Fibroblast of lung (primary cell): ENCODE measurements at places on chromosomes 4 and X. TPM values are rescaled to one million over a fixed set of nuclear protein-coding genes. Genes with fewer than 3 reads are reported as not detected.

GRCh38 chrX:110671068-110671803, 124.4 kb downstream of the CHRDL1 start:
- peak; percentile 58 for DNase-seq
- H3K27ac ChIP-seq: no peak overlapping the region
- H3K4me3 ChIP-seq: no peak overlapping the region
- peaks cover 2% of the 10 kb centered on the region for H3K27me3 ChIP-seq
- no peaks in the 10 kb centered on the region for H3K4me1 ChIP-seq
- no peaks in the 10 kb centered on the region for H3K36me3 ChIP-seq

CSTF2 gene
- total RNA-seq: 11.4 and 13.4 TPM in 2 replicates

ADH1B gene
- 364 and 844 TPM in 2 replicates for total RNA-seq

MAOB gene
- total RNA-seq: 2.1 and 4.6 TPM in 2 replicates

GRCh38 chr4:187141101-187141500, 417.4 kb upstream of the FAT1 start:
- no peak overlapping the region for H3K27ac ChIP-seq
- no peaks in the 10 kb centered on the region for H3K27me3 ChIP-seq
- H3K4me3 ChIP-seq: no peak overlapping the region
- no peaks in the 10 kb centered on the region for H3K4me1 ChIP-seq
- DNase-seq: peak; percentile 48

- H3K27ac ChIP-seq: no peak overlapping the region
- no peaks in the 10 kb centered on the region for H3K36me3 ChIP-seq
- H3K4me3 ChIP-seq: no peak overlapping the region
Observed at GRCh38 chr4:95701500-95702170, 138.3 kb upstream of the PDHA2 start.

DNA sequence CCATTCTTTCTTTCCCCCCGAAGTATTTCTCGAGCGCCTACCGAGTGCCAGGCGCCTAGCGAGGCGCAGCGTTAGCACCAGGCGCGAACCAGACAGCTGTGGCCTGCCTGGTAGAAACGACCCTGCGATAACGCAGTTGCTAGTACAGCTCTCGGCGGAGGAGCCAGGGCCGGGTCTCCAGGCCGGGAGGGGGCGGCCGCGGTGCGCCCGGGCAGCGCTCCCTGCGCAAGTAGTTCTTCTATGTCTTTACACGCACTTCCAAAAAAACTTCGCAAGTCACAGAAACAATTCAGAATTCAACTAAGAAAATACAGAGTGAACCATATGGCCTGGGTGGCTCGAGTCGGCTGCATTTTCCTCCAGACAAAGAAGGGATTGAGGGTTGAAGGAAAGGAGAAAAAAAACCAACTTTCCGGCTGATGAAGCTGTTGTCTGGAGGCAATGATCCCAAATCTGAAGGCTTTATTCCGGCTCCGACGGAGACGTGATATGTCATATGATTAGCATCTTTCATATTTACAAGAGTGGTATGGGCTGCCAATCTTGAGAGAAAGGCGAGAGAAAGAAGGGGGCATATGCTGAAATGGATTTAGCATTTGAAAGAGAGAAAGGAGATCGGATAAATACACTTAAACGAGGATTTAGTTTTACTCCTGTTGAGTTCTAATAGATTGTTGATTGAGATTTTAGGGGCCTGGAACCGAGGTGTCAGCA, 7.2 kb upstream of the NEUROG2 start:
- no peaks in the 10 kb centered on the region for H3K4me1 ChIP-seq
- DNase-seq: peak; percentile 57

IQCM gene
- total RNA-seq: under 0.01 TPM in 1 of 2 replicates, not detected in the other

ZFP92 gene
- 0.17 and 0.26 TPM in 2 replicates for total RNA-seq

DNA sequence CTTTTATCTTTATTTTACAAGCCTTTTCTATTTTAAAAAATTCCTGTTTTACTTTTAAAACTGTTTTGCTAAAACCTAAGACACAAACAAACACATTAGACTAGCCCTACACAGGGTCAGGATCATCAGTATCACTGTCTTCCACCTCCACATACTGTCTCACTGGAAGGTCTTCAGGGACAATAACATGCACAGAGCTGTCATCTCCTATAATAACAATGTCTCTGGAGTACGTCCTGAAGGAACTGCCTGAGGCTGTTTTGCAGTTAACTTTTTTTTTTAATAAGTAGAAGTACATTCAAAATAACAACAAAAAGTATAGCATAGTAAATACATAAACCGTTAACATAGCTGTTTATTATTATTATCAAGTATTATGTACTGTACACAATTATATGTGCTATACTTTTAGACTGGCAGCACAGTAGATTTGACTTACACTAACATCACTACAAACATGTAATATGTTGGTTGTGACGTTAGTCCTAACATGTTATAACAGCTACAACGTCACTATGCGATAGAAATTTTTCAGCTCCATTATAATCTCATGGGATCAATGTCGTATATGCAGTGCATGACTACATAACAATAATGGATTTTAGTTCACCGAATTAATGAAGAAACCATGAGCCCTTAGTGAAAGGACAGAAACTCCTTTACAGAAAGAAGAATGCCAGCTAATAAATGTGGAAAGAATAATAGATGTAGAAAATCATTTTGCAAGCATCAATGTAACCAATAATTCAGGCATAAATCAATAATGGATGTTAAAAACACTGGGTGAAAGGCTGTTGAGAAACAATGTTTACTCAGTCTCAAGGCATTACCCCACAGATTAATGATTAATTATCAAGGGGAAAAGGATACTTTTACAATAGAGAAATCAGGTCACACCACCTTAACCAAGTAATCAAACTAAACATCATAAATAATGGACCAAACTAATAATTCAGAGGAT, 49.2 kb downstream of the FBXW7 start:
- no peak overlapping the region for H3K27ac ChIP-seq
- H3K36me3 ChIP-seq: no peaks in the 10 kb centered on the region
- H3K4me1 ChIP-seq: no peaks in the 10 kb centered on the region

DNA sequence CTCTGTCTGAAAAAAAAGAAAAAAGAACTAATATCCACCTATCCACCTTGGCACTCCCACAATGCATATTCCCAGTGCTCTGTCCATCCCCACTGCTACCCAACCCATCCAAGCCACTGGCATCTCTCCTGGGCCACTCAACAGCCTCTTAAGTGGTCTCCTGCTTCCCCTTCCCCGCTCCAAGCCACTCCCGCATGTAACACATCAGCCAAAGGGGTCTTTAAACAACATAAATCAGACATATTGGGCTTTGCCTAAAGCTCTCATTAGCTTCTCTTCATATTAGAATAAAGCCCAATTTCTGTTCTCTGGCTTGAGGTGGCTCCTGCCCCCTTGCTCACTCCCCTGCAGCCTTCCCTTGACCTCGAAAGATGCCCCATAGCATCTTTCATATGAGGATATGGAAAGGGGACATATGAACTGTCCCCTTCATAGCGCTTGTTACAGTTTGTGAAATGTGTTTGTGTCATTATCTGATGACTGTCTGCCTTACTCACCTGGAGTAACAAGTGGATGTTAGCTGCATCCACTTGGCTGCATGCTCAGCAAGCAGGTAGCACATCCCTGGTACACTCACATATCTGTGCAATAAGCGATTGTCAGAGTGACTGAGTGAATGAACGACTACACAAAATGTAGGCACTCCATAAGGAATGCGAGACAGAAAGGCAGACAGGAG, 3.1 kb downstream of the BLOC1S4 start:
- no peaks in the 10 kb centered on the region for H3K27me3 ChIP-seq
- DNase-seq: no peak
- no peaks in the 10 kb centered on the region for H3K4me1 ChIP-seq
- H3K4me3 ChIP-seq: no peak overlapping the region
- H3K27ac ChIP-seq: no peak overlapping the region

PTPN13 gene
- total RNA-seq: 55.2 and 136 TPM in 2 replicates

DNA sequence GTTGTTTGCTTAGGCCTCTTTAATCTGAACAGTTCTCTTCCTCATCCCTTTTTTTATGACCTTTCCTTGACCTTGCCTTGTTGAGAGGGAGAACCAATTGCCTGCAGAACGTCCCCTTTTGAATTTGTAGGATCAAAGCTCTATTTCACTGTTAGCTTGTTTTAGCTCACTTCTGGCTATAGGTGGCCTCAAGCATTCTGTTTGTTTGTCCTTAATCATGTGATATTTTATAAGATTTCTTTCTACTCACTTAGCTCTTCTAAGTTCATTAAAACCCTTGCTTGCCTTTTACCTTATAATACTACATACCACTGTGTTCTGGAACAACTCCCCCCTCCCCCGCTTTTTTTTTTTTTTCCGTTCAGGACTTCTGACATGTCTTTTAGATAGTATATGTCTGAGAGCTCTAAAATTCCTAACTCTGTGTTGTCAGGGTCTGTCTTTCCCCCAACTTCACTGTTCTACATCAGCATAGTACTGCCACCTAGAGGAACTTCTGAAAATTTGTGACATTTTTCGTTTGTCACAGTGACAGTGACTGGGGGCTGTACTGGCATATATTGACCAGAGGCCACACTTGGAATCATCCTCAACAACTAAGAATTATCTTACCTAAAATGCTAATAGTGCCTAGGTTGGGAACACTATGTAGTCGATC, 128.5 kb downstream of the LARP7 start:
- H3K4me1 ChIP-seq: no peaks in the 10 kb centered on the region
- no peaks in the 10 kb centered on the region for H3K27me3 ChIP-seq
- H3K4me3 ChIP-seq: no peak overlapping the region
- H3K36me3 ChIP-seq: no peaks in the 10 kb centered on the region
- no peak overlapping the region for H3K27ac ChIP-seq

CCDC110 gene
- 2.0 and 2.3 TPM in 2 replicates for total RNA-seq

GDPD2 gene
- total RNA-seq: not detected in 2 replicates

GUCY1B1 gene
- 37.8 and 39.3 TPM in 2 replicates for total RNA-seq

KLB gene
- not detected in 2 replicates for total RNA-seq

PROM1 gene
- under 0.01 and 0.17 TPM in 2 replicates for total RNA-seq

NEXMIF gene
- total RNA-seq: under 0.01 TPM in 1 of 2 replicates, not detected in the other

DNA sequence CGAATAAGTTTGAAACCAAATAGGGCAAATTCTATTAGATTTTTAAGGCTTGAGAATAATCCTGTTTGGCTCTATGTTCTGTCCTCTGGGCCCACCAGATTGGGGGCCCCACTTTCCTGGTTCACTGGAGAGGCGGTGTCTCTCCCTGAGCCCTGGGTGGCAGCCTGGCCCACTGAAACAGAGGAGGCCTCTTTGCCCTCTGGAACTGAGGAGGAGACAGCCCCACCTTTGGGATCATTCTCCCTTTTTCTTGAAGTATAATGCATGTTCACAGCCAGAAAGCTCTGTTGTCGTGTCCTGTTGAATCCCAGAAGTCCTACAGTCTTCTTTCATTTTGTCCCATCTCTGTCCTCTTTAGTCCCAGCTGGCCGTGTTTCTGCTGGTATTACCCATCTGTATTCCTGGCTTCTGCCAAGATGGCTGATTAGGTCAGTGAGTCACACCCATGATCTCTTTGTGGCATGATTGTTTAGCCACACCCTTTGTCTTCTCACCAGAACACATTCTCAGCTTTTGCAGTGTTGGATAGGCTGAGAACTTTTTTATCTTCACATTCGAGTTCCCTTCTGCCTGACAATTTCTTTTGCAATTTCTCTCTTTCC, 8.1 kb upstream of the TBC1D25 start:
- peak; percentile 85 for DNase-seq
- no peak overlapping the region for H3K4me3 ChIP-seq
- peak overlapping the region; percentile 73 for H3K27ac ChIP-seq
- no peaks in the 10 kb centered on the region for H3K27me3 ChIP-seq

DNA sequence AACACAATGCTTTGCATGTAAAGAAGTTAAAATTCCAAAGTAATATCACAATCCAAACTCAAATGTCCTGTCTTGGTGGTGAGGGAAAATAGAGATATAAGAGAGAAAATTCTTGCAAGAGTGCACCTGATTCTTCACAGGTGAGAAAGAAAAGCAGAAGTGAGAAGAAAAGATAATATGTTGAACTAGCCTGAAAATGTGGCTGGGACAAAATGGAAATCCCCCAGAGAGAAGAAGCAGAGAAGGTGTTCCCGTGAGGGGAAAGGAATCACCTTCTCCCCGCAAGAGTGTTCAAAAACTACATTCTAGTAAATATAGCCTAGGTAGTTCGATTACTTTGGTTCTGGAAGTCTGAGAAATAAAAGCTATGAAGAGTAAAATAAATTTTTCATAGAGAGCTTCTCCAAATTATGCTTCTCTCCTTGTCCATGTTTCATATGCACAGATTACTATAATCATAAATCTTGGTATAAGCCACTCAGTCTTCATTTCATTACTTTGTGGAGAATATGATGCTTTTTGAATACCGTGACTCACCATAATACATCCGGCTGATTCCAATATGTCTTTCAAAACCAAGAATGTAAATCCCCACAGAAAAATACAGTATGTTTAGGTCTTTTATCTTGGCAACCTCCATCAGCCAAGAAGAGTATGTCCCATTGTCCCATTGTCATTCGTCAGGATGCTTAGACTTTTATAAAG, 63.1 kb downstream of the COX18 start:
- no peak for DNase-seq
- no peaks in the 10 kb centered on the region for H3K36me3 ChIP-seq
- no peaks in the 10 kb centered on the region for H3K27me3 ChIP-seq
- no peak overlapping the region for H3K27ac ChIP-seq
- H3K4me1 ChIP-seq: no peaks in the 10 kb centered on the region

UGT2B17 gene
- total RNA-seq: not detected in 2 replicates

NUP62CL gene
- total RNA-seq: under 0.01 TPM in 1 of 2 replicates, not detected in the other

ART3 gene
- total RNA-seq: not detected in 2 replicates

UGT2B11 gene
- not detected in 2 replicates for total RNA-seq
